ENCODE measurements at places on chromosomes 1 and 21.

DNA sequence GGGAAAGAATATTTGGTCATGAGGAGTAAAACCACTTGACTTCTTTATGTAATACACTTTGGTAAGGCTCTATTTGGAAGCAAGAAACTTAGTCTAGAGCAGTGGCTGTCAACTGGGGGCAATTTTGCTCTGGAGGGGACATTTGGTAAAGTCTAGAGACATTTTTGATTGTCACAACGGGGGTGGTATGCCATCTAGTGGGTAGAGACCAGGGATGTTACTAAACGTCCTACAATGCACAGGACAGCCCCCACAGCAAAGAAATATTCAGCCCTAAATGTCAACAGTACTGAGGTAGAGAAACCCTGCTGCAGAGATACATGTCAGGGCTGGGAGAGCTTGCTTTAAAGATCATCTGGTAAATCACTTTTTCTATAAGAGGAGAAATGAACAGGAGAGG is 13.5 kb downstream of the FUCA1 start:
- peak; percentile 2 for DNase-seq

- no peak for DNase-seq
Measured at GRCh38 chr1:25068316-25068715, 138.2 kb upstream of the RUNX3 start.

DNA sequence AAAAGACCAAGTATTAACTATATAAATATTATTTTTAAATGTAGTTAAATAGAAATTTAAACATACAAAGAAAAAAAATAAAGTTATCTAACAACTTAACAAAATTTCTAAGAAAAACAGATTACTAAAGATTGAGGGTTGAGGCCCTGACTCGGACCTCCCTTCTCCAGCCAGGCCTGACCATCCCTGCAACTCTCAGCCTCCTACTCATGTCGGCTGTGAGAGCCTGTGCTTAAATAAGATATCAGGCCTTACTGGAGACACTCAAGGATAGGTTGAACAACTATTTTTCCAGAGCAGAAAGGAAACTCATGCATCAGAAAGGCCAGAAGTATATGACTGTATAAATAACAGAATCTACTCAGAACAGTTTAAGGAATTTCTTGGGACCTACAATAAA is 33.0 kb upstream of the PSMG1 start:
- no peak for DNase-seq

GRCh38 chr1:20615946-20616846 is 17.1 kb upstream of the PINK1 start:
- no peak for DNase-seq

GRCh38 chr1:98420376-98421084 is 241.0 kb upstream of the SNX7 start:
- no peak for DNase-seq

- no peak for DNase-seq
Measured at GRCh38 chr1:215899901-215900300, 332.8 kb downstream of the KCTD3 start.

DNA sequence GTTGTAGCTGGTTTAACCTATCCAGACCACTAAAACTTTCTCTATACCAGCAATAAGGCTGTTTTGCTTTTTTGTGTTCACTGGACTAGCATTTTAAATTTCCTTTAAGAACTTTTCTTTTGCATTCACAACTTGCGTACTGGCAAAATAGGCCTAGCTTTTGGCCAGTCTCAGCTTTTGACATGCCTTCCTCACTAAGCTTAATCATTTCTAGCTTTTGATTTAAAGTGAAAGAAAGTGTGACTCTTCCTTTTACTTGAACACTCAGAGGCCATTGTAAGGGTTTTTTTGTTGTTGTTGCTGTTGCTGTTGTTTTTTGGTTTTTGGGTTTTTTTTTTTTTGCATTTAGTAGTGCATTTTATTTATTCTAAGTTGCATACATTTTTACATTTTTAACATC is 15.2 kb downstream of the RPAP2 start:
- no peak for DNase-seq

DNA sequence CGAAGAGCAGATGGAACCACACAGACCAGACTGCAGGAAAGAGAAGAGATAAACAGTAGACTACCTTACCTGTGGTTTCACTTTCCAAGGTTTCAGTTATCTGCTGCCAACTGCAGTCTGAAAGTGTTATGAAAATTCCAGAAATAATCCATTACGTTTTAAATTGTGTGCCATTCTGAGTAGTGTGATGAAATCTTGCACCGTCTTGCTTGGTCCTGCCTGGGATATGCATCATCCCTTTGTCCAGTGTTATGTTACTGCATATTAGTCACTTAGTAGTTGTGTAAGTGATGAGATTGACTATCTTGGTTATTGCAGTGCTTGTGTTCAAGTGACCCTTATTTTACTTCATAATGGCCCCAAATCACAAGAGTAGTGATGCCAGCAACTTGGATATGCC is 33.9 kb downstream of the DNAJC6 start:
- no peak for DNase-seq

DNA sequence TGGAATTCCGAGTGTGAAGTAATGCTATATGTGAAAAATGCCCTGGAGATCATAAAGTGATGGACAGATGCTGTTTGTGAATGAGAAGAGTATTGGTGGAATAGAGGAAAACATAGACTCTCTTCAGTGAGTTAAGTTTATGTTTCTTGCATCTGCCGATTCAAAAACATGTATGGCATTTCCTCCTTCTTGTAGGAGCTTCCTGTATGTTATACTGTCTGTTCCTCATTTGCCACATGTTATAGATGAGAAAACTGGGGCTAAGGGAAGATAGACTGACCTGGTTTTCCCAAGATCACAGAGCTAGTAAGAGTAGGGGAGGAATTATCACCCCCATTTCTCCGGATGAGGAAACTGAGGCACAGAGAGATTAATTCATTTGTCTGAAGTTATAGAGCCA is 41.1 kb upstream of the IL20 start:
- no peak for DNase-seq

DNA sequence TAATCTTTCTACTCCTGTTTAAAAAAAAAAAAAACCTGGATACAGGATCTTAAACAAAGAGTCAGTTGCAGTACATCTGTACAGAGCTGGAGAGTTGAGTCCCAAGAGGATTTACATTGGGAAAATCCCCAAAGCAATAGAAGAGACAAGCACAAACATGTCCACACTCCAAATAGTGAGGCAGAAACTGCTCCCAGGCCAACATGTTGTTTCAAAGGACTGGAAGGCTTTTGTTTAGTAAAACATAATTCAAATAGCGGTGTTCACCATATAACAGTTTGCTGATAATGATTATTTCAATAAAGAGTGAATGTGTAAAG is 425.4 kb downstream of the ADGRL2 start:
- DNase-seq = no peak

- DNase-seq = no peak
Measured at GRCh38 chr1:85189120-85189519, 11.7 kb downstream of the SYDE2 start.

- no peak for DNase-seq
Measured at GRCh38 chr1:172220376-172220775, 200.1 kb upstream of the C1orf105 start.

DNA sequence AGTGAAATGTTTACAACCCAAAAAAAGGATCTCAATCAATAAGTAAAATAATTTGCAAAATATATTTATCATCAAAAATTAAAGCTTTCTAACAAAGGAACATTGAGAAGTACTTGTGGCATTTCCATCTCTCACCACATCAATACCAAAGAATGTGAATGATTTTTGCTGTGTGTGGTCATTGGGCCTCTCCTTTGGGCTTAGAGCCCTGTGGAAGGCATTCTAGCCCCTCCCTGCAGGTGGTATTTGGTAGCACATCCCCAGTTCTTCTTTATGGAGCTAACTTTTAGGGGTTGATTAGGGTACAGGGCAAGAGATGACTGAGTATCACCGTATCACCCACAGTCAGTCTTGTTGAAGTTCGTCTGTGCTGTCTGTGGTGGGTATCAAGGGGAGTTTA is 294.1 kb upstream of the SGIP1 start:
- DNase-seq = no peak

DNA sequence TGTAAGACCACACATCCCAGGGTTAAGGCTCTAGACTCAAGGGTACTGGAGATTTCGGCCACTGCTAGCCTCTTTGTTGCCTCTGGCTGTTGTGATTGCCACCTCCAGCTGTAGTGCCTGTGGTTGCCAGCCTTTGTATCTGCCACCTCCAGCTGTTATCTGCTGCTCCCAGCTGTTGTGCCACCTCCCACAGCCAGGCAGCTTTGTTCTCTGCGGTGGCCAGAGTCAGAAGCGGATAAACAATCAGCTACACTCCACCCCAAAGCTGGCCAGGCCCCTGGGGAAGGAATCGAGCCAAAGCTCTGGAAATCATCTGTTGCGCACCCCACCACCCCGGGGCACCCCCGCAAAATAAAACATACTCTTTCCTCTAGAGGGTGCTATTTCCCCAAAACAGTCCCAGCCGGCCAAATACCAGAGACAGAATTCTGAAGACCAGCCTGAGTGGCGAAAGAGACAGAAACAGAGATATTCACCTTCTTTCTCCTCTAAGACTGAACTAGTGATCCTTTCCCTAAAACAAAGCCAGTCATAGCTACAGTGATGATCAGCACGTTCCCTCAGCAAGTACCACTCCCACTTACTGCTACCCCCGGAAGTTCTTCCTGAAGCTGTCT is 14.8 kb upstream of the PIGM start:
- peak; percentile 46 for DNase-seq

GRCh38 chr1:98468111-98468717 is 193.3 kb upstream of the SNX7 start:
- no peak for DNase-seq

GRCh38 chr1:204564835-204565234 is 48.6 kb downstream of the MDM4 start:
- peak; percentile 23 for DNase-seq

DNA sequence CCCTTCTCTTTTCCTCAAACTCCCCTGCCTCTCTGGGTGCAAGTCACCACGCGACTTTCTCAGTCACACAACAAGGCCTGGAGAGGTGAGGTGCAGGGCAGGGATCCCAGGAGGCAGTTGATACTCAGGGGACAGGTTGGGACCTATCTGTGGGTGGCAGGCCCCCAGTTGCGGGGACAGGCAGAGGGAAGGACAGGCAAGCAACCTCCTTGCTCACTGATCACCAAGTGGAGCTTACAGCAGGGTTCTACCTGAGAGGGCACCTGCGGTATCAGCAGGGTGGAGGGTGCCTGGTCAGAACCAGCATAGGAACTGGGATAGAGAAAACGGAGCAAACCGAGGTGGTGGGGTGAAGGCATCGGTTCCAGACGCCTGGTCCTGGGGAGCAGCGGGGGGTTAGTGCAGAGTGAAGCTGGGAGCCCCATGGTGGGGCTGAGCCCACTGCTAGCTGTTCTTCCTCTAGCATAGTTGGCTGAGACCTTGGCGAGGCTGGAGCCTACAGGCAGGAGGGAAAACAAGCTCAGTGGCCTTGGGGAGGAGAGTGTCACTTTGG is 24.4 kb upstream of the TENT5C start:
- no peak for DNase-seq

DNA sequence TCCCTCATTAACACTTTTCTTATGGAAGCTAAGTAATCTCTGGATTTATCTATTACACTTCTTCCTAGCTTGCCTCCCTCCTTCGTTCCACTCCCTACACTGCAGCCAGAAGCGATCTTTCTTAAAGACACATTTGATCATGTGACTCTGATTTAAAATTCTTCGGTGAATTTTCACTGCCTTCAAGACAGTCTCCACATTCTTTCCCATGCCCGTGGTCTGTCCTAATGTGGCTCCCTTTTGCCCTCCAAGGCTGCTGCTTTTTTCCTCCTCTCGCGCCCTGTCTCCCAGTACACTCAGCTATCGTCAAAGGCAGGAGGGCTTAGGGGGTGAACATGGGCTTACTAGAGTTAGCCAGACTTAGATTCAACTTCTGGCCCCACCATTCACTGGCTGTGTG is 64.4 kb downstream of the SDCCAG8 start:
- no peak for DNase-seq

DNA sequence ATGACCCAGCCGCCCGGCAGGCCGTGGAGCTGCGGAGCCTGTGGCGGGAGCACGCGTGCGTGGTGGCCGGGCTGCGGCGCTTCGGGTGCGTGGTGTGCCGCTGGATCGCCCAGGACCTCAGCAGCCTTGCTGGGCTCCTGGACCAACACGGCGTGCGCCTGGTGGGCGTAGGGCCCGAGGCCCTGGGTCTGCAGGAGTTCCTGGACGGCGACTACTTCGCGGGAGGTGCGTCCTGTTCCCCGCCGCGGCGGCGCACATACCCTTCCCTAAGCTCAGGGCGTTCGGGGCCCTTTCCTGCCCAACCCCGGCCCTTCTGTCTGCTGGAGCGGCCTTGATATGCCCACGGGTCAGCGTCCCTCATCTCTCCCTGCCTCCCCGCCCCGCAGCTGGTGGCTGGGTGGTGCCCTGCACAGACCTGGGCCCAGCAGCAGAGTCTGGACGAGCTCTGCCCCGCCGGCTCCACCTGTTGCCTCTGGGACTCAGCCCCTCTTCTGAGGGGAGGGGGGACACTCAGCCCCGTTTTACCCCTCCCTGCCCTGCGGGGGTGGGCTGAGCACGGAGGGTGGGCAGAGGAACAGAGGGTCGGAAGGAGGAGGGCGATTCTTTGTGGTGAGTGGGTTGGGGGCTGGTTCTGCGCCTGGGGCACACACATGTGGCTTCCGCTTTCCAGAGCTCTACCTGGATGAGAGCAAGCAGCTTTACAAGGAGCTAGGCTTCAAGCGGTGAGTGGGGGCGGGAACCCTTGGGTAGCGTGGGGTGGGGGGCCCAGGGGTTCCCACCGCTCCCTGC is 688 bp downstream of the PRXL2B start:
- peak; percentile 46 for DNase-seq

- no peak for DNase-seq
Measured at GRCh38 chr1:98824736-98825135, 163.2 kb downstream of the SNX7 start.

DNA sequence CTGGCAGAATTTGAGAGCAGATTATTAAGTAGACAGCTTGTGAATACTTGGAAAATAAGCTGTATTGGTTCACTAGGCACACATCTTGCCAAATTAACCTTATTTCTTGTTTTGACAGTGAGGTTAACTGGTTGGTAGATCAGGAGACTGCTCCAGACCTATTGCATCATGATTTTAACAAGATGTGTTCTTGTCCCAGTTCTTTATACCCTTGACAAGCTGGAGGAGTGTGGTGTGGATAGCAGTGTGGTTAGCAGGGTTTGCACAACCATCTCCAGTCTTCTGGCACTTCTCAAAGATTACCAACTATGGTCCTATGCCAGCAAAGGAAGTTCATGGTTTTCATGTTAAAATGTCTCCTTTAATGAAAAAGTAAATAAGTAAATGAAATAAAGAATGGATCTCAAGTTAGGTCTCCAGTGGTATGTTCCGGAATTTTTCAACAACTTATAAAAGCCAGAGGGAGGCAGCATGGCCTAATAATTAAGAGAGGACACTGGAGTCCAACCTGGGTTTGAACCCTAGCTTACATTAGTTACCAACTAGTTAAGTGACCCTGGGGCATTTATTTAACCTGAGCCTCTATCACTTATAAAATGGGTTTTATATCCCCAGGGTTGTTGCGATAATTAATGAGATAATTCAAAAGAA is 34.1 kb downstream of the DDX20 start:
- DNase-seq = no peak

DNA sequence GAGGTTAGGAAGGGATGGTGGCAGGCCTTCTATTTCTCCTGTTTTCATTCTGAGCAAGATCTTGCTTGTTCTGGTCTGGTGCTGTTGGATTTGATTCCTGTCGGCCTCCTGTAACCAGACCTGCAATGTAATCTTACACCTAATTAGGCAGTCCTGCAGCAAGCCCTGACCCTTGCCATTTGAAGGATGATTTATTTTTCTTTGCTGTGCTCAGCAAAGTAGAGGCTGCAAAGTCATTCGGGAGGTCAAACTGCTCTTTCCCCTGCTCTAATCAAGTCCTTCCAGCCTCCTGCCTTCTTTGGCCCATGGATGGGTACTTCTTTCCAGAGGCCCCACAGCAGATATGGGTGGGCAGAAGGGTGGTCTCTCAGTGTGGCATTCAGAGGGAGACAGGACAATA is 417.7 kb upstream of the USP24 start:
- no peak for DNase-seq

- DNase-seq = no peak
Measured at GRCh38 chr1:240956020-240956419, 344.1 kb upstream of the GREM2 start.

All from activated naive CD8-positive, alpha-beta T cell treated with anti-CD3 and anti-CD28 coated beads for 36 hours (primary cell).